ENCODE measurements at places on chromosomes 3 and 15.

DNA sequence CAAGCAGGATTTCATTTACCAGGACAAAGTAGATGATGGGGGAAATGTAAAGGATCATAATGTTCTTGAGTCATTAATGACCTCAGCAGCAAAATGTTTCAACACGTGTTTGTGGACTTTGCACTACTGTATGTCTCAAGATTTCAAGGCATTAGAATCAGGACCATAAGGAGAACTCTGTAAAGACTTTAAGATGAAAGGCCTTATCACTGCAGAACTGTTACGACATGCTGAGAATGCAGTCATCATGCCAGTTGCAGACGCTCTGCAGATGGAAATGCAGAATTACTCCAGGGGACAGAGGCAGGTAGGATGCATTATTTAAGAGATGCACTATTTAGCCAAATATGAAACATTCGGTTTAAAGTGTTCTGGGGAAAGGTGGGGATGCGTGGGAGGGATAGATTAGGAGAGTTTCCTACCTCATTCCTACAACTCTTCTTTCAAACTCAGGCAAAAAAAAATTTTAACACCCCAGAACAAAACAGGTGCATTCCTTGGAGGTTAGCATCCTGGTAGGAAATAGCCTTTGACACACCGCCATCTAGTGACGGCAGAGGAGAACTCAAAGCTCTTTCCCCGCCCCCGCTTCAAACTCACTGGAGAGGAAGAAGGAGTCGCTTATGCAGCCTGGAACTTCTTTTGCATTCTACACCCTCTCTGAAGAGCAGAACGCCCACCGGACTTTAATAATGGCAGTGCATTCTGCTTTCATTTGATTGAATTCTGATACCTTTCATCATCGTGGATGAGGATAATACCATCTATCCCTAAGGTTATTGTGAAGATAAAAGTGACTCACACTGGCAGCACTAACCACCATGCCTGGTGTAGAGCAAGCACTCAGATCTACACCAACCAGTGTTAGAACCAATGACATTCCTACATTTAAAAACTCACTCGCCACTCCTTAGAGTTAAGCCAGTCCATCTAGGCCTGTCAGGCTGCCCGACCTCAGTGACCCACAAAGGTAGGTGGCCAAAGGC is 43.1 kb upstream of the TOPAZ1 start:
- peak; percentile 73 for DNase-seq

DNA sequence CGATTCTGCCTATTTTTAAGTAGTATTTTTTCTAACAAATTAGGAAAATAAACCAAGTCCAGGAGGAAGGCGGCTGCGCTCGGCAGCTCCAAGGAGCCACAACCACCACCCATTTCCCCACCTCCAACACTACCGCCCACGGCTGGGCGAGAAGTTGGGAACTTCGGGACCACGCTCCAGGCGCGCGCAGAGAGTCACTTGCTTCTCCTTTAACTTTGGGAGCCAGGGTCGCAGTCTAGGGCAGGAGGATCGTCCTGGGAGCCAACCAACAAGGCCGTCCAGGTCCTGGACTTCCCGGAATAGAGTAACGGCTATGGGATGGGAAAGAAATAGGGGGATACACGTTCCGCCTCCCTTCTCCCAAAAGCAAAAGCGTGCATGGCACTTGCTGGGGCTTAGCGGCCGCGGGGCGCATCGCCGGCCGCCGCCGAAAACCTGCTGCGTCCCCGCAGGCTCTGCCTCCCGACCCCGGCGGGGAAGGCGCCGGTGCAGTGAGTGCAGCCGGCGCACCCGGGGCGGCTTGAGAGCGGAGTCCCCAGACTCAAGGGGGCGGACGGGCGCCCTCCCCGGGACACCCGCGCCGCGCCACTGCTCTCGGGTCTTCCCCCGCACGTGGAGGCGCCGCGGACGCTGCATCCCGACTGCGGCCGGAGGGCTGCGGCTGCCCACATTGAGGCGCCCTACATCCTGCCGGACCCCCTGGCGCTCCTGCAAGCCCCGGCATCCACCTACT is 699 bp downstream of the MEGF11 start:
- DNase-seq, result no peak

DNA sequence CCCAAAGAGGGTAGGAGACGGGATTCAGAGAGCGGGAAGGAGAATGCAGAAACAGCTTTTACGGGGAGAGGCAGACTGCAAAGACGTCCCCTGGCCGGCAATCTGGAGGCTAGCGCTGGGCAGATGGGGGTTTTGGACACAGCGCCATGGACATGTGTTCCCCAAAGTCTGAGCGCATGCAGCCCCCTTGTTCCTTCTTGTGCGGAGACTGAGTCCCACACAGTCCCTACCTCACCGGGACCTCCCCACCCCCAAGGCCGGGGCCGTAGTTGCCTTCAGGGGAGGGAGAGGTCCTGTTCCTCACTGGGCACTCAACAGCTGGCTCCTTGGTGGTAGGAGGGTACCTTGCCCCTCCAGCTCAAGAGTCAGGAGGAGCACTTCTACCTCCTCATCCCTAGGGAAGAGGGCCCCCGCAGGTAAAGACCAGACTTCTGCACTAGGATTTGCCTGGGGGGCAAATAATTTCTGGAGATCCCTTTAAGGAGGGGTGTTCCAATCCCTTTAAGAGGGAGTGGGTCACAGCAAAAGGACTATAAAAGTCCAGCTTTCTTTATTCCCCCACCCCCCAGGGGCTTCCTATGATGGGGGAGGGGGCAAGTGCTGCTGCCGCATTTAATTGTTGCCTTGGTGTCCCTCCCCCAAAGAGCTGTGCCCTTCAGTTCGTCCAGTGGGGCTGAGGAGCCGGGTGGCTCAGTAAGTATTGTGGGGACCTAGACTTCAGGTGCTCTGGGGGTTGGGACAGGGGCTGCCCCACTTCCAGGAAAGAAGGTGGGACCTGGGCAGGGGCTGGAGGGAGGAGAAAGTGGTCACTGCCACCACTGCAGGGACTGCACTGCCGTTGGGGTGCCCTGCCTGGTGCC is 3.6 kb upstream of the BAHD1 start:
- no peak for DNase-seq

- DNase-seq, result no peak
Observed at GRCh38 chr3:160616716-160617115, 51.3 kb upstream of the KPNA4 start.

DNA sequence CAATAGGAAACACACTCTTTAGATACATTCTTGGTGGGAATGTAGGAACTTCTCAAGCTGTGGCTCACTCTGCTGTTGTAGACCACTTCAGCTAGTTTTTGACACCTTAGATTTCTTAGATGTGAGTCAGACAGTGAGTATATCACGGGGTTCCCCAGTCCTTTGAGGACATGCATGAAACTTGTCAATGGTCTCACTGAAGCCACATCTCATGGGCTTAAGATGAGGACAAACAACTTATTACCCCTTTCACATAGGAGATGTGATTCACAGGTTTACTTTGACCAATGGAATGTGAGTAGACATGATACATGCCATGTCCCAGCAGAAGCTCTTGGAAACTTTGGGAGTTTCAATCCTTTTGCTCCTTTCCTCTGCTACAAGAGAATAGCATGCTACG is 325.5 kb downstream of the CHST2 start:
- DNase-seq, result no peak

- DNase-seq, result peak; percentile 31
Observed at GRCh38 chr3:195094191-195094921, 176.6 kb downstream of the XXYLT1 start.

- DNase-seq, result no peak
Observed at GRCh38 chr15:70772402-70772801, 9.0 kb upstream of the UACA start.

DNA sequence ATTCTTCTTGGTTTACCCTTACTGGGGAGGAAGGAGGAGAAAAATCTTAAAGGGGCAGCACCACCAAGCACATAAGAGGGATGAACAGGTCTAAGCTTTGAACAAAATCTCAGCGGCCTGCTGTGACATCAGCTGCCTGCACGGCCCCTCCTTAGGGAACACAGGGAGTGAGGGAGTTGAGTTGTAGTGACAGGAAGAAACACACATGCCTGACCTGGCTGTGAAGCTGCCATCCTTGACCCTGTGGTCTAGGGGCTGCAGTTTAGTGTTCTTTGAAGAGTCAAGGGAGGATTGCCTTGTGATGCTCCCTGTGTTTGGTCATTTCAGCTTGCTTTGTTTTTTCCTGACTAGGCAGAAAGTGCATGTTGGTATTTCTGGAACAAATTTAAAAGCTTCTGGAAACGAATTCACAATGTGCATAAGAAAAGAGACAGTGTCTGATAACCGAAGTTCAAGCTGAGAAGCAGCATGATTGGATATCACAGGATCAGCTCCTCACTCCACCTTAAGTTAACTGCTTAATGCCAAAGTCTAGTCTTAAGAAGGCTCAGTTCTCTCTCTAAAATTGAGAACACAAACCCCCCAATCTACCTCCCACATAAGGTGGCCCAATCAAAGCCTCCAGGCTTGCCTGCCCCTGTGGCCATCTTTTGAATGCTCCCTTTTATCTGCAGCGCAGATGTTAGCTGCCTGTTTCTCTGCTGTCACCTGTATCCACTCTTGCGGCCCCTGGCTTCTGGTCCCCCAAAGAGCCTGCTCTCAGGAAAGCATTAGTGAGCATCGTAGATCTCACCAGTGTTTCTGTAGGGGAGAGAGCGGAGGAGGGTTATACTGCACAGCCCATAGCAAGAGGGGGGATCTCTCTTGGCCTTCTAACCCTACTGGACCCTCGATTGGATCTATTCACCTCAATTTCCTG is 82.2 kb downstream of the SCN11A start:
- DNase-seq, result no peak

DNA sequence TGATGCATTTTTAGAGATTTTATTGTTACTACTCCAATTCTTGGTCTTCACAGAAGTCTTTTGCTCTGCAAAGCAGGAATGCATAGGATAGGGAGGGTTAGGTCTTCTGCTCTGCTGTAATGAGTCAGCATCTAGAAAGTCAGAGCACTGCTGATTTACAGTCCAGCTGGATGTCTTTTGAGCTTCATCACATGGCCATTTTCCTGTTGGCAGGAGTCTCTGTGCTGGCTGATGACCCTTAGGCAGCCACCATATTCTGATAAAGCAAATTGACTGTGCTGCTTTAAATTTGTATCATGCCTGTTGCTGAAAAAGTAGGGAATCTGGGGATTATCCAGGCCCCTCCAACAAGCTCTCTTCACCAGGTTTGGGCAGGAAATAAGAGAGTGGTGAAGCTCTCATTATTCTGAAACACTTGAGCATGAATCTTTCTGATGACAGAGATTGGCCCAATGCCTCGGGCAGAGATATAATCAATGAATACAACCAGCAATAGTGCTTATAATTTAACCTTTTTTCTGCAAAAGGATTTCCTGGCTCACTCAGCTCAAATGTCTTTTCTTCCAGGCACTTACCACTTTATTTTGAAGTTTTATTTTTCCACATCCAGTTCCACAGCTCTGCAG is 9.7 kb upstream of the CRBN start:
- no peak for DNase-seq

DNA sequence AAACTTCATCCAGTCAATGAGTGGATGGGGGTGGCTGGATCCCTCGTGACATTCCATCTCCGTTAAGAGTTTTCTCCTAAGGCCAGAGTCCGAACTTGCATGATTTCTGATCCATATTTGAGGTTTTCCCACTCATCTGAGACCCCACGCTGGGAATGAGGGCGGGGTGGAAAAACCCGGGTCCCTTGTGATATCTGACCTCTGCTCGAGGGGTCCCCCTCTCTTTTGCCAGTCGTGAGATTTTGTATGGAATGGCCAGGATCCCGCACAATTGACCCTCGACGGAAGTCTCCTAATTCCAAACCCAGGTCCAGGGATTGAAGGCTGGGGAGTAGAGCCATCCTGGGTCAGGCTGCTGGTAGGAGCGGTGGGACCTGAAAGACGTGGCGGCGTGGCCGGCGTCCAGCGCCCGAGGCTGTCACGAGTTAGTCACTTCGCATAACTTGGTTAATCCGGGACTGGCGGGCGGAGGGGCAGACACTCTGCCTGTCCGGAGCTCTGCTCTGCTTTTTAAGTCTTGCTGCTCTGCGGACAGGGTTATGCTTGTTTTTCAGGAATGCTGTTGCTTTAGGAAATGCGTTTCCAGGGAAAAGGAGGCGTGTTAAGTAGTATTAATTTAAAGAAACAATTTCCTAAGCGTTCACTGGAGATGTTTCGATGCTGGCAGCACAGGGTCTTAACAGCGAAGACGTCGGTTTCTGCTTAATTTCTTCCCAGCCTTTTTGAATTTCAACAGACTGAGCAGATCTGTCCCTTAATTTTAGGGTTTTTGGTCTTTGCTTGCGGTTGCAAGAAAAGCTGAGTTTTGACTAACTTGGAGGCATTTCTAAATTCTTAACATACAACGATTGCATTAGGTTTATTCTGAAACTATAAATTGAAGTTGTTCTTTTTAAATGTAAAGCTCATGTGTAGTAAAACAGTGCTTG is 69.7 kb upstream of the LRRFIP2 start:
- peak; percentile 23 for DNase-seq

DNA sequence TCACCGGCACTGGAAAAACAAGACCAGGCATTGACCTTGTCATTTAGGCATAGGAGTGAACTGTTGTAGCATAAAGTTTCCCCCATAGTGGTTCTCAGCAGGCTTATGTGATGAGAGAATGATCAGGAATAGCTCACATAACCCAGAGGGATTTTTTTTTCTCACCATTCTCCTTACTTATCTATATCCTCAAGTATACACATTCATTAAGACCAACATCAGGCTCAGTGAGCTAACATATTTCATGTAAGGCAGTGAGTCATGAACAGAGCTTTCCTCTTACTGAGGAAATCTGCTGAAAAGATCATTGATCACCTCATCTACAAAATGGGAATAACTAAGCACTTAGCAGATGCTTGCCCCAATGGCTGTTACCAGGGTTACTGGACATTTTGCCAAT is 396.6 kb upstream of the TMCO5A start:
- DNase-seq, result no peak

DNA sequence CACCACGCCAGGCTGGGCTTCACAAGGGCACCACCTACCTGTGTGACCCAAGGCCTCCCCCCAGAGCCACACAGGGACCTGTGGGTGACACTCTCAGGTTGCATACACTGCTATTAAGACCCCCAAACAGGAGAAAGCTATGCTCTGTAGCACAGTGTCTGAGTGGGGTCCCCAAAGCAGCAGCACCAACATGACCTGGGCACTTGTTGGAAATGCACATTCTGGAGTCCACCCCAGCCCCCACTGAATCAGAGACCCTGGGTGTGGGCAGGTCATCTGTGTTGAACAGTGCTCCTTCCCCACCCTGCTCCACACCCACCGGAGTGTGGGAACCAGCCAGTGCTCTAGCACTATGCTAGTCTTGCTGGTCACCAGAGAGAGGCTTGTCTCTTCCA is 76.1 kb downstream of the ADAMTS17 start:
- DNase-seq, result no peak

GRCh38 chr3:82558081-82558480 is 796.6 kb upstream of the GBE1 start:
- no peak for DNase-seq

DNA sequence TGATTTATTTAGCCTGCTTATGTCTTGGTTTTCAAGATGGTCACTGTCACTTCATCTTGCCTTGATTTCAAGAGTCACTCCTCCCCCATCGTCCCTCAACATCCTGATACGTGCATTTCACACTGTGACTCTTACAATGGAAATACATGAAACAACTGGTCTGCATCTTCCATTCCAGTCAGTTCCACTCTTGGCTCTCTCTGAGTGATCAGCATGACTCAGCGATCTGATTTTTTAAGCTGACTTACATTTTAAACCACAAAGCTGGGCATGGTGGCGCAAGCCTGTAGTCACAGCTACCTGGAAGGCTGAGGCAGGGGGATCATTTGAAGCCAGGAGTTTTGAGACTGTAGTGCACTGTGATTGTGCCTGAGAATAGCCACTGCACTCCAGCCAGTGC is 271.2 kb upstream of the ROPN1 start:
- no peak for DNase-seq
